Nucleus accumbens (tissue), 56 donors: ENCODE measurements at places on chromosomes 7 and 10.

GRCh38 chr7:33195264-33195663 lies 65.9 kb downstream of the BBS9 start:
- no peak for DNase-seq

DNA sequence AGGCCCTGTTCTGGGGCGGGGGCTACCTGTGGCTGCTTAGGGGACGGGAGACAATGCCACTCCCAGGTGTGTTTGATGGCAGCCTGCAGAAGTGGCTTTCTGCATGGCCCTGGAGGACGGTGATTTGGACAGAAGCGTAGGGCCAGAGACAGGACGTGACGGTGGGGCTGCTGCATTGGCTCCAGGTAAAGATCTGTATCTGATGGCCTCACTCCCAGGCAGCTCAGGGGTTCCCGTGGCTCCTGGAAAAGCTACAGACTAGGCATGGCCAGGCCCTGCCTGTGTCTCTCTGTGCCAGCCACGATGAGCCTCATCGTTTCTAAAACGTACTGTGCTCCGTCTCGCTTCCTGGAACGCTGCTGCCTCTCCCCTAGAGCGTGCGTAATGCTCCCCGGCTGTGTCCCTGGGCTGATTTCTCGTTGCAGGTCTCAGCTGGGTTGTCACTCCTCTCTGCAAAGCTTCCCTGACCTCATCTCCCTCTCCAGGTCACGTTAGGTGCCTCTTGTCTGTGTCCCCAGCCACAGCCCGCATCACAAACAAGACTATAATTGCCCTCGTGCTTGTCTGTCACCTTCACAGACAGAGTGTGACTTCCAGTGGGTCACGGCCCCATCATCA lies 12.6 kb downstream of the GTF2IRD1 start:
- peak; percentile 52 for DNase-seq

DNA sequence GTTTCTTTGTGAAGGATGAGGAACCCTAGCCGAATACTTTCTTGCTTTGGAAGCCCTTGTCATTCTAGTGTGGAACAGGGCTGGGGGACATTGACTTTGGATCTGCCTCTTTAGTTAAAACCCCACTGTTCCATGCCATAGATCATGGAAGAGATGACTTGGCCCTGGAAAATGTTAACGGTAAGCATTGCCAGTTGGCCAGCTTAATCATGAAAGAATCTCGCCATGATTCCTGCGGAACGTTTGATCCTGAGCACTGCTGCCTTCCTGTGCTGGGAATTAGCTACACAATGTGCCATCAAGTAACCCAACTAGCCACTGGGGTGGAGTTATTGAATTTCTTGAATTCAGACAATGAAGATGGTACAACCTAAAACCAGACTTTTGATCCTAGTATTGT lies 177.6 kb upstream of the FZD8 start:
- no peak for DNase-seq

- DNase-seq = no peak
These were observed 1.3 kb upstream of the POT1 start for GRCh38 chr7:124930655-124931597.

DNA sequence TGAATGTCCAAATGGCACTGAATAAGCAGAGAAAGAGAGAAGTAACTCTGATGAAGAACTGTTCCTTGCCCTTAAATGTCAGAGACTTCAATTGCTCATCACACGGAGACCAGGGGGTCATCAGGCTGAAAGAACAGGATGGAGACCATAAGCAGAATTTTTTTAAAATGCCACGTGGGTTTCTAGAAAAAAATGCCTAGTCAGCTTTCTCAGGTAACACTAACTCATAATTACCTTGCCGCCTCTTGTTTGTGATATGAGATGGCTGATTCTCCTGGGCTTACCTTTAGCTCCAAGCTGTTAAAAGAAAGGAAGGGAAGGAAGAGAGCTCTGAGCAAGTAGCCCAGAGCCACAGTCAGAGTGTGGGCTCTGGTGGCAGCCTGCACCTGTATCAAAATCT lies 372.0 kb downstream of the GPAM start:
- no peak for DNase-seq

GRCh38 chr10:122504610-122504950 lies 43.2 kb downstream of the HTRA1 start:
- DNase-seq = peak; percentile 50

DNA sequence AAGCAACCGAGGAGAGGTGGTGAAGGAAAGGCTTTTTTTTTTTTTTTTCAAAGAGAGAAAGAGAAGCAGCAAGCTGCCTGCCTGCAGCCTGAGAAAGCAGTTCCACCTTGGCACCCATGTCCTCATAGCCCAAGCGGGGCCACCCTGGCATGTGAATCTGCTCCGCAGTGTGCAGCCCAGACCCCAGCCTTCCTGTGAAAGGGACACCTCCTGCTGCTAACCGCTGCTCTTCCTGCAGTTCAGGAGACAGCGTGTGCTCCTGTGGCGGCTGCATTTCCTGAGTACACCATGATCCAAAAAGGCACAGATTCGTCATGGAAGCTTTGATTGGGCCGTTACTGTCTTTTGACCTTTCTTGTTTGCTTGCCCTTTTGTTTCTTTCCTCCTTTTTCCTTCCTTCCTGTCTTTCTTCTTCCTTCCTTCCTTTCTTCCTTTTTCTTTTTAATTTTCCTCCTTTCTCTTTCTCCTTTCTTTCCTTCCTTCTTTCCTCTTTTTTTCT lies 38.1 kb downstream of the IKZF1 start:
- DNase-seq = no peak

- DNase-seq = no peak
These were observed 12.1 kb upstream of the TRUB1 start for GRCh38 chr10:114925587-114926586.

- no peak for DNase-seq
These were observed 585.2 kb upstream of the CELF2 start for GRCh38 chr10:10432296-10433035.

DNA sequence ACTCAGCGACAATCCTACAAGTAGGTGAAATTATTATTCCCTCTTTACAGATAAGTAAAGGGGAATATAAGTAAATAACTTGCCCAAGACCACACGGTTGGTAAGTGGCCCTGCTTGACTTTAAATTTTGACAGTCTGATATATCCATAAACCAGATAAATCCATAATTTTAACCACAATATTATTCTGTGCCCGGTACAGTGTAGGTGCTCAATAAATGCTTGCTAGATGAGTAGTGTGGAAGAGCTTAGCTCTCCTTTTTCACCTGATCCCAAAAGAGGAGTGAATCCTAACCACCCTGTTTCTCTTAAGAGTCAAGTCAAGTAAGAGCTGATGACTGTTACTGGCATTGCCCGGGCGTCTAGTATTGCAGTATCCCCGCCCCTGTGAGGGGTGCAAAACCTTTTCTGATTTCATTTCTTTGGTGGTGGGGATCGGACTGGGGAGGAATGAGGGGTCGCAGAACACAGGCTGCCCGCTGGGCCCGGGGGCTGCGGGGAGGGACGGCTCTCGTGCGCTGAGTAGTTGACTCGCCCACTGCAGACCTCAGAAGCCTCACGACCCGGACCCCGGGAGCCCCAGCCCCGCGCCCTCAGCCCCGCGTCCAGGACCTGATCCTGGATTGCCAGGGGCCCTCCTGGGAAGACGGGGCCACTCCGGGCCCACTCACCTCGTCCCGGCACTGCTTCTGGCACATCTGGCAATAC lies 490 bp downstream of the KIN start:
- no peak for DNase-seq

GRCh38 chr7:36683695-36684357 lies 40.5 kb downstream of the AOAH start:
- no peak for DNase-seq

- DNase-seq = no peak
These were observed 195.0 kb downstream of the GPR37 start for GRCh38 chr7:124570558-124570957.

- peak; percentile 40 for DNase-seq
These were observed 52.5 kb downstream of the PRF1 start for GRCh38 chr10:70549962-70550458.

DNA sequence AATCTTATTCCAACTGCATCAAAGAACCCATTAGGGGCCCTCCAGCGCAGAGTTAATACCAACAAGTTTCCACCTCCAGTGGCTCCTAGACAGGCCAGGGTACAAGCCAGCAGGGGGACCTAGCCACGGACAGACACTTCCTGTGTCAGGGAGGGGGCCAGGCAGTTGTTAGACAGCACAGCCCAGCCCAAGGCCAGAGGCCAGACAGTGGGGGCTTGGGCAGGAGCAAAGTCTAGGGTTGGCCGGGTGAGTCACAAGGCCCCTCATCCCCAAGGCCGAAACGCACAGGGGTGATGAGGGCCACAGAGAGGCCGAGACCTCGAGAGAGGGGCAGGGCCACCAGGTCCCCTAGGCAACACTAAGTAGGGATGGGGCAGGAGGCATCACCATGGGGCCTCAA lies 19.3 kb upstream of the OPTN start:
- no peak for DNase-seq

DNA sequence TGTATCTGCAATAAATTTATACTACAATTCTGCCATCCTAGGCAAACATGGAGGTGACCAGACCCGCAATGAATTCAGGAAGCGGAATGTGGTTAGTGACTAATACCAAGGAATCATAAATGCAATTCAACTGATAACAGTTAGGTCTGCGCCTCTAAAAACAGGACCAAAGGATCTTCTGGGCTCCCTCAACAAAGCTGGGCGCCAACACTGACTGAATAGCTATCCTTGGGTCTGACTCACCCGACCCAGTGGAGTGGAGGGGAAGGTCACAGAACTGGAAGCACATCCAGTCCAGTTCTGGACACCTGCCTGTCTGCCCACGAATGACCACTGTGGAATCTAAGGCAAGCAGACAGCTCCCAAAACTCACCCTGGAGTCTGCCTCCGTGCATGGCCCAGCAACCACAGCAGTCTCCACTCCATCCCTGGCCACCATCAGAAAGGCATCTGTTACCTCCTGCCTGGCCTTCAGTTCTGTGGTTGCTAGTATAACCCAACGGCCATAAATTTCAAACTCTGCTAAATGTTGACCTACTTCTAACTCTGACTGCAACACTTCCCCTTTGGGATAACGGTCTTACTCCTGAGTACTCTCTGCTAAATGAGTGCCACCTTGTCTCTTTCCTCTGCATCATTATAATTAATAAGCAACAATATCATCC lies 43.0 kb upstream of the DLX6 start:
- no peak for DNase-seq

GRCh38 chr10:5434017-5434753 lies 21.8 kb downstream of the NET1 start:
- DNase-seq = no peak

DNA sequence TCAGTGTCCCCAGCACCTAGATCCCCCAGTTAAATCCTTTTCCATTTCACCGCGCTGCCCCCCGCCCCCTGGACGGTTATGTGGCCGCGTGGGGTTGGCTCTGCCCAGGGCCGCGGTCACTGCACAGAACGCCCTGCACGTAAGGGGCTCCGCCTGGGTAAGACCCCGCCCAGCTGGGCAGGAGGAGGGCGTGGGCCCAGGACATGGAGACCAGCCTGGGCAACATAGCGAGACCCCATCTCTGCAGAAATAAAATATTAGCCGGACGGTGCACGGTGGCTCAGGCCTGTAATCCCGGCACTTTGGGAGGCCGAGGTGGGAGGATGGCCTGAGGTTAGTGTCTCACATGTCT lies 650 bp upstream of the ZFAND2A start:
- DNase-seq = no peak

DNA sequence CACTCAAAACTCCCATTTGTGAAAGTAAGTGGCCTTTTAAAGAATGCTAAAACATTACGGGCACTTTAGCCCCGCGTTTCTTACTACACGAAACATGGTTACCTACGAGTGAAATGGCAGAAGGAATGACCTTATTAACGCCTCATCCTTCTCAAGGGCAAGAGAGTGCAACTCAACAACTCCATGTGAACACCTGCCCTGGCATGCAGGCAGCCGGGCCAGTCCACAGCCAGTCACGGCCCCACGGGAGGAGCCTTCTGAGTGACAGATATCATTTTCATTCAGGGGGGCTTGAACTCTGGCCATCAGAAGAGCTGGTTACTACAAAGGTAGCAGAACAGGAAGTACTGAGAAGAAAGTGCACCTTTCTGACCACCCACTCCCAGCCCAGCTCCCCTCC lies 236.1 kb downstream of the PTPRN2 start:
- no peak for DNase-seq

DNA sequence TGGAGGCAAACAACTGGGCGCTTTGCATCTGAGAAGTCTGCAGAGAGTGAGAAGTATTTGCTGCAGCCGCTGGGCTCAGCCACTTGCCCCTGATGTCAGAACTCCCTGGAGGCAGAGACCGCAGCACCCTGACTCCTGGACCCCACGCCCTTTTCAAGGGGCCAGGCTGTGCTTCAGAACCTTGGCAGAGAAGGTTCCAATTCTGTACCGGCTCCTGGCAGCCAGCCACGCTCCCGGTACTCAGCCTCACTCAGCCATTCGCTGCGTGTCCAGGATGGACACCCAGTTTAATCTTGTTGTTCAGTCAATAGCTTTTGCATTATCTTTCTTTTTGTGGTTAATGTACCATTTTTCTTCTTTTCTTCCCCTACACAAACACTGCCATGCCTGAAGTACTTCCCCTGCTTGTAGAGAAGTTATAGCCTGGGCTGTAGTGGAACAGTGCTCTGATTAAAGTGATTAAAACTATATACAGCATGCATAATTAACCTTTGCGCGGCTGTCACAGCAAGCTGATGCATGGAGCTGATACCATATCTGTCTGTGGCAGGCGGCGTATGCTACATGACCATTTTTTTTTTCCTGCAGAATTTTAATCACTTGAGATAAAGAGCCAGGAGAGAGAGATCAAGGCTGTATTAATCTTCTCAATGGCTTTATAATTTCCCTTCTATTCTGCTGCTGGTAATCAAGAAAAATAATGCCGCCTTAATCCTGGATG lies 578.5 kb downstream of the SDK1 start:
- DNase-seq = no peak

DNA sequence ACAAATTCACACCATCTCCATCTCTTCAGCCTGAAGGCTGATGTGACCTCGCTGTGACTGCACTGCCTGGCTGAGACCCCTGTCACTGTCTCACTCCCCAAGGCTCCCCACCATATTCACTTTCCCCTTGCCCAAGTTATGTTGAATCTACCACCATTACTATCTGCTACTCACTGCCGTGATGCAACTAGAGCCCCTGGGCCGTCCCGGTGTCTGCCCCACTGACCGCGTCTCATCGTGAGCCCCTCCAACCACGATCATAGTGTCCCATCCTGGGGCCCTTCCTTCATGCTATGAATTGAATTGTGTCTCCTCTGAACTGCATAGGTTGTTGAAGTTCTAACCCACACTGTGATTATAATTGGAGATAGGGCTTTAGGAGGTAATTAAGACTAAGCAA lies 71.9 kb upstream of the CHST15 start:
- no peak for DNase-seq

DNA sequence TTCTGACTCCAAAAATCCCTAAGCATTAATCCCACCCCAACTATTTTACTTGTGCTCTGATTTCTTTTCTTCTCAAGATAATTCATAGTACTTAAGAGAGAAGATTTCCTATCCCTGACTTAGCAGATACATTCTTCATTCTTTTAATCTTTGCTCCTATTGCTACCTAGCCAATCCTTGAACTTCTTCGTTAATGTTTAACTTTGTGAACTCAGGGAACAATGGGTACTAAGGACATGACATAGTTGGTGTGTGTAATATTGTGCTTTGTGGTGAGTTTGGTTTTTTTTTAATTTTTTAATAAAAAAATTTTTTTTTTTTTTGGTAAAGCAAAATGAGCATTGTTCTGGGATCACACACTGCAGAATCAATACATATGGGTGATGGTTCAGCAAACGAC lies 166.2 kb downstream of the CHCHD3 start:
- no peak for DNase-seq

GRCh38 chr7:135201350-135201749 lies 10.0 kb downstream of the WDR91 start:
- no peak for DNase-seq

- DNase-seq = no peak
These were observed 35.5 kb downstream of the GPR141 start for GRCh38 chr7:37719077-37719476.
